ENCODE measurements at places on chromosomes 1 and 21.

DNA sequence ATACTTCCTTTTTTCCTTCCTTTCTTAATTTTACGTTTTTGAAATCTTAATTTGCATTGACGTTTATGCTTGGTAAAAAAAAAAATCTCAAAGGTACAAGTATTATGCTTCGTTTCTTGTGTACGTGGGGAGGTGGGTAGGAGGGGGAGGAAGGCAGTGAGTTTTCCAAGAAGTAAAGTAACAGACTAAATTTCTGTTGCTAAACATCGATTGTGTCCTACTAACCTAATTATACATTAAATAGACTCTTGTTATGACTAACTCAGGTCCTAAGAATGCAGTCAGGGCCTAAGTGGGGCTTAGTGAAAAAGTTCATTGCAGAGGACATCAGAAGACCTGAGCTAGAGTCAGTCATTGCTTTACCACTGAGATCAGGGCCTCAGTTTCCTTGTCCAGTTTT, 17.5 kb downstream of the NEK7 start:
- no peak for DNase-seq

GRCh38 chr1:151293093-151293492, 11.0 kb downstream of the ZNF687 start:
- no peak for DNase-seq

DNA sequence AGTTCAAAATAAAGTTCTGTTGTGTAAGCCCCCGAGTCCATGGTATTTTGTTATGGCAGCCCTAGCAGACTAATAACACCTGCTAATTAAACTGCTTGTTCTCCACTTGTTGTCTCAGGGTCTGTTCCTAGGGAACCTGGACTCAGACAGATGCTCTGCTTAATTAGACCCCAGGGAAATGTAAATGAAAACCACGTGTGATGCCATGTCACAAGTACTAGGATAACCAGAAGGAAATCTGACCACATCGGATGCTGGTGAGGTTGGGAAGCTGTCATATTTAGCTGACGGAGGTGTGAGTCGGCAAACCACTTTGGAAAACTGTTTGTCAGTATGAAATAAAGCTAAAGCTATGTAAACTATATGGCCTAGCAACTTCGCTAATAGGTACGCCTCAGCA, 19.6 kb downstream of the EDN2 start:
- DNase-seq = no peak

GRCh38 chr1:101183388-101183699, 53.5 kb upstream of the S1PR1 start:
- DNase-seq = no peak

DNA sequence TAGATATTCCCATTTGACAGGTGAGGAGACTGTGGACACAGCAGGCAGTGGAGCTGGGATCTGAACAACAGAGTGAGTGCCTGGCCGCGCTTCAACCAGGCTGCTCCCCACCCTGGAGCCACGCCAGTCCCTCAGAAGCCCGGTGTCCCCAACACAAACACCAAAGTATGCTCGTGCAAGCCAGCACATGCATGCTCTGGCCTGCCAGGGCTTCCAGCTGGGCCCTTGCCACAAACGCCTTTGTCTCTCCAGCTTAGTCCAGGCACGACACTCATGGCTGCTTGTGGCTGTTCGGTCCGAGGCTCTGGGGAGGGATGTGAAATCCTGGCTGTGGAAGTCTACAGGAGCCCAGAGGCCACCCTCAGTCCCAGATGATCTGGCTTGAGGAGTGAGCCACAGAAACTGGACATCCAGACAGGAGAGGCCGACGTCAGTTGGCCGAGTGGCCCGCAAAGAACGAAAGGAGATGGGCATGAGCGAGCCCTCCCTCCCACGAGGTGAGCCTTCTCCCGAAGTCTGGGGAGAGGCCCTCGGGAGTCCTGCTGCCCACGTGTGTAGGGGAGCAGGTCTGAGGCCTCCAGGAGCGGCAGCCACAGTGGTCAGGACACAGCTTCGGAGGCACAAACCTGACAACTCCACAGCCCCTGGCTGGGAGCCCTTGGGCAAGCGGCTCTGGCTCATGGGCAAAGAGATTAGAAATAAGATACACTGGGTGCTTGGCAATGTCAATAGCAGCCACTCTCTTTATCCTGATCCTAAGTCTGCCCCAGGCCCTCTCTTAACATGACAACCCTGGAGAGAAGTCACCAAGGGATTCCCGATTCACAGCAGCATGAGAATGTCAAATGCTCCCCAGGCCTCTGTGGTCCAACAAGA, 117.1 kb upstream of the IFFO2 start:
- DNase-seq = no peak

DNA sequence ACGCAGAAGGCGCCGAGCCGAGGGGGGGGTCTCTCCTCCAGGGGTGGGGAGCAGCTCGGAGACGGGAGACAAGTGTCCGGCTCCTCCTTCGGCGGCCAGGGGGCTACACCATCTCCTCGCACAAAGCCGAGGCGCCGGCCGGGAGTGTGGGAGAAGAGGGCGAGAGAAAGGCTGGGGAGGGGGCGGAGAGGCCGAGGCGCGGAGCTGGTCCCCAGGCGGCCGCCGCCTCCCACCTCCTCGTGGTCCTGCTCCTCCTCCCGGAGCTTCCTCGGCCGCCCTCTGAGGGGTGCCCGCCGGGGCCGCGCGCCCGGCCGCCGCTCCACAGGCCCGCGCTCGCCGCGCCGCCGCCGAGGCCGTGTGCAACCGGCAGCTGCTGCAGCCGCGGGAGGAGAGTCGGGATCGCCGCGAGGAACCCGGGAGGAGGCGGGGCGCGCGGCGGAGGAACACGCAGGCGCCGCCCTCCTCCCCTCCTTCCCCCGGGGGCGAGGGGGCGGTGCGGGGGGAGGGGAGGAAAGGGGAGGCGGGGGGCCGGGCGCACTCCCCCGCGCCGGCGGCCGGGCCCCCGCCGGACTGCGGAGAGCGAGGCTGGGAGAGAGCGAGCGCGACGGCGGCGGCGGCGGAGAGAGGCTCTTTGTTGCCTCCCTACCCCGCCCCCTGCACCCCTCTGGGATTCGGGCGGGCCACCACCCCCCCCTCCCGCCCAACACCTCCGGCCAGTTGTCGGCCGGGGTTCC, at the start of gene ENAH:
TSS of gene ENAH (minus strand) at position 395 of the 734 bp plus-strand sequence. CDS start 433 bp downstream, outside the sequence.
- DNase-seq = peak; percentile 50

- no peak for DNase-seq
These were observed 670.5 kb downstream of the KIF26B start for GRCh38 chr1:245825128-245825901.

- DNase-seq = no peak
These were observed at the start of gene CYP4X1 for GRCh38 chr1:47023268-47024140. TSS of gene CYP4X1 (plus strand) at chr1:47023669. CDS start at chr1:47023818, 149 bp downstream.

DNA sequence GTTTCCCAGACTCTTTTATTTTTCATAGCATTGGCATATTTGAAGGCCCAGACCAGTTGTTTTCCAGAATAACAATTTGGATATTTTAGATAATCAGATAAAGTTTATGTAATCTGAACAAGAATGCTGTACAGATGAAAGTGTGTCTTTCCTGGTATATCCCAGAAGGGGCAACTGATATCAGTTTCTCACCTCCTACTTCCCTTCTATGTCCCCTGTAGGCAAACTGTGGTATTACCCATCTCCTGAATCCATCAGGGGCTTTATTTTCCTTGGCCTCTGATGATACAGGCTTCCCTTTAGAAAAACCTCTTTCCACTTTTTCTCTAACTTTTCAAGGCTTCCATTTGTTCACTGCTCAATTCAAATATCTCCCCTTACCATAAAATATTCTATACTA, 87.5 kb upstream of the RGS1 start:
- no peak for DNase-seq

DNA sequence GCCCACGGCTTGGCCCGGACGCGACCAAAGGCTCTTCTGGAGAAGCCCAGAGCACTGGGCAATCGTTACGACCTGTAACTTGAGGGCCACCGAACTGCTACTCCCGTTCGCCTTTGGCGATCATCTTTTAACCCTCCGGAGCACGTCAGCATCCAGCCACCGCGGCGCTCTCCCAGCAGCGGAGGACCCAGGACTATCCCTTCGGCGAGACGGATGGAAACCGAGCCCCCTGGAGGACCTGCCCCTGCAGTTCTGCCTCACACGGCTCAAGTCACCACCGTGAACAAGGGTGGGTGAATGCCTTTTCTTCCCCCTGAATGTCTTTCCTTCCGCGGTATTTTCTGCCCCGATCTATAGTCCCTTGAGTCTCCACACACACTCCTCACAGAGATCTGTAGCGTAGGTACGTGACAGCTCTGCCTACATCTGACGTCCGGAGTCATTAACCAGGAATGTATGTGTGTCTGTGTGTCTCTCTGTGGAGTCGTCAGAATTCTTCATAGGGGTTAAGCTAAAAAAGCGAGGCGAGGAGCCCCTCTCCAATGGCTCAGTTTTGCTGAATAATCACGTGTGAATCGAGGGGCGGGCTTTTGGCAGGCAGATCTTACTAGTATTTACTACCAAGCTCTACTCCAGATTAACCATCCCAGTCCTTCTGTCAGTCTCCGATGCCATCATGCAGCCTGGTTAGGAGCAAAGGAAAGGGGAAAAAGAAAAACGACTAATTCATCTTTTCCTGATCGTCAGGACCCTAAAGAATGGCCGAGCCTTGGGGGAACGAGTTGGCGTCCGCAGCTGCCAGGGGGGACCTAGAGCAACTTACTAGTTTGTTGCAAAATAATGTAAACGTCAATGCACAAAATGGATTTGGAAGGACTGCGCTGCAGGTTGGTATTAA, at the start of gene CDKN2C:
TSS of gene CDKN2C (plus strand) at position 635 of the 898 bp plus-strand sequence. CDS start at position 759, 124 bp downstream.
- DNase-seq = peak; percentile 30

DNA sequence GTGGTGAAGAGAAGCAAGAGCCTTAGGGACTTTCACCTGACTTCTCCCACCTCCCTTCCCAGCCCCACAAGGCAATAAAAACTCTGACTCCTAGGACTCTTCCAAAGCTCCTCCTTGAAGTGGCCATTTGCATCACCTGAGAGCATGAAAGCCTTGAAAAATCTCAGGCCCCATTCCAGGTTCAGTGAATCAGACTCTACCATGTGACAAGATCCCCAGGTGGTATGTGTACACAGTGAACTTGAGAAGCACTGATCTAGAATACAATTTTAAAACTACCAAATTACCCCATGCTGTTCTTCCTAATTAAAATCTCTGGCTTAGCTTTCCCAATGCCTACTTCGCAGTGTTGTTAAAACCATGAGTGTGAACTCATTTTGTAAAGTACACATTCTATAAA, 195.1 kb upstream of the SAMSN1 start:
- no peak for DNase-seq

- DNase-seq = no peak
These were observed 34.5 kb downstream of the RAB4A start for GRCh38 chr1:229305392-229305791.

GRCh38 chr1:54407404-54408146, 1.4 kb upstream of the SSBP3 start:
- DNase-seq = peak; percentile 93

DNA sequence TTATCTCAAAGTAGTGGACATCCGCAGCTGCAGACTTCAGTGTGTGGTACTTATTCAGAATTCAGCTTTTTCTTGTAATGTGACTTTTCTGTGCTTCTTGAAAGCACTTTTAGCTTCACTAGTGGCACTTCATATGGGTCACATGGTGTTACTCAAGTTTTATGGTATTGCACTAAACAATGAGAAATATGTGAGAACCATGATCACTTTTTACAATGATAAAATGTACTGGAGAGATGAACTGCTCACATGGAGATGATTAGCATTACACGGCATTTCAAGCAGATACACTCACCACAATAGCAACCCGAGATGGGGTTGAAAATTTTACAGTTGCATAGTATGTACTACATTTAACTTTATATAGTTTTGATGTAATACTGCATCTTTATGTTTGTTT, 40.1 kb upstream of the GPR52 start:
- DNase-seq = no peak

DNA sequence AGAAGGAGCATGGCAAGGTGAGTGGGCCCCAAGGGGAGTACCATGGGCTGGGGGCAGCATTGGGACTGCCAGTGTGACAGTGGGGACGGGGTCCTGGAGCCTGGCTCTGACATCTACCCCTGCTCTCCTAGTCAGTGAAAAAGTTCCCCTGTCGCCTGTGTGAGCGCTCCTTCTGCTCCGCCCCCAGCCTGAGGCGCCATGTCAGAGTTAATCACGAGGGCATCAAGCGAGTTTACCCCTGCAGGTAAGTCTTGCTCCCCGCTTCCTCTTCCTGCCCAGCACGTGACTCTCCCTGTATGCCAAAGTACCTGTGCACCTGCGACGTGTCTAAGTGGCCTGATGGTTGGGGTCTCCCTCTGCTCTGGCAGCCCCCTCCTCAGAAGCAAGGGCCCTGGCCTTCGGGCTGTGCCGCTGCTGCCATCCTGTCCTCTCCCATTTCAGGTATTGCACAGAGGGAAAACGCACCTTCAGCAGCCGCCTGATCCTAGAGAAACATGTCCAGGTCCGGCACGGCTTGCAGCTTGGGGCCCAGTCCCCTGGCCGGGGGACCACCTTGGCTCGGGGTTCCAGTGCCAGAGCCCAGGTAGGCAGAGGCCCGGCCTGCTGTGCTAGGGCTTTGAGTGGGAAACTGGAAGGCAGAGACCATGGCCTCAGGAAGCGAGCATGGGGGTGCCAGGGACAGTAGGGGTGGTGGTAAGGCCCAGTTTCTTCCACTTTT, 8.1 kb downstream of the ZNF687 start:
- DNase-seq = no peak

- no peak for DNase-seq
These were observed at the start of gene PDE4B for GRCh38 chr1:65792669-65793358. TSS of gene PDE4B (plus strand) at chr1:65792895.

All from inflammatory macrophage (primary cell).